NCI-H2107 (cell line): ENCODE measurements at places on chromosomes 2 and 18.
A peak's percentile ranks its signal among the peaks of the same experiment; 100 is the strongest.

- DNase-seq: no peak
Observed at GRCh38 chr2:217727801-217728200, 275.0 kb downstream of the TNS1 start.

DNA sequence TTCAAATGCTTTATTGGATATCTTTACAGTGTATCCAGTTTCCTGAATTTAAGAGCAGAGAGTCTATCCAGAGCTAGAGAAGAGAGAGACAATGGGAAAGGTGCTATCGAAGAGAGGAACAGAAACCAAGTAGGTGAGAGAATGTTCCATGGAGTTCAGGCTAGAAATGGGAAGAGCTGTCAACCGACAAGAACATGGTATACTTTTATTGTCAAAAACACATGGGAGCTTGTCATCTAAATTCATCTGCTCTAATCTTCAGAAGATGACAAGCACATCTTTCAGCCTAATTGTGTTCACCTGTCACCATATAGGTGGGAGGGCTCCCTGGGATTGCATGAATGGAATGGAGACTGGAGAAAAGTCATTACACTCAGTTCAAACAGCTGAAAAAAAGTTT lies 690.4 kb upstream of the LRATD1 start:
- DNase-seq: no peak

GRCh38 chr2:140814141-140814540 lies 1316.7 kb downstream of the LRP1B start:
- DNase-seq: no peak

DNA sequence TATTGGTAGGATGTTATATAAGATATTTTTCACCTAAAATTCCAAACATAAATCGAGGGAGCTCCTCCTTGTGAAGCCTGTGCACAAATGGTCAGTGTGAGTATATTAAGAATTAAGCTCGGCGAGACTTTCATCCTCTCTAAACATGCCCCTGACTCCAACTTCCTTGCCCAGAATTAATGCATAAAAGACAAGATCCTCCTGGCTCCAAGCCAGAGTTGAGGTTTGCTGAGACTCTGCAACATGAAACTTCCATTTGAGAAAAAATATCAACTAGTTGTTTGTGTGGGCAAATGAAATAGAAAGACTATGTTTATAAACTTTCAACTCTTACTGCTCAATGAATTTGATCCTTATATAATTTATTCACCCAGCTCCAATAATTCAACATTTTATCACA lies 68.1 kb downstream of the CCDC178 start:
- DNase-seq: no peak

DNA sequence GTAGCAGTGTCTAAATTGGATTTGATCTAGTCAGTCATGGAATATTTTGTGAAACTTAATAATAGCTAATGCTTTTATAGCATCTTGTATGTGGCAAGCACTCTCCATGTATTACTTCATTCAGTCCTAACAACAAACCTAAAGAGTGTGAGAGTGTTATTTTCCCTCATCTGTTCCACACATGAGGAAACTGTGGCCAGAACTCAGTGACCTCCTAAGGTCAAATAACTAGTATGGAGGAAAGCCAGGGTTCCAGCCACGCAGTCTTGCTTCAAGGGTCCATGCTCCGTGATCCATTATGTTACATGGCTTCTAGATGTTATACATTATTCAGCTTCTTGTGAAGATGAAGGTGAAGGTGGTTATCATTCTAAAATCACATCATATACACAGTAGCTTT lies 45.5 kb downstream of the TWSG1 start:
- no peak for DNase-seq

DNA sequence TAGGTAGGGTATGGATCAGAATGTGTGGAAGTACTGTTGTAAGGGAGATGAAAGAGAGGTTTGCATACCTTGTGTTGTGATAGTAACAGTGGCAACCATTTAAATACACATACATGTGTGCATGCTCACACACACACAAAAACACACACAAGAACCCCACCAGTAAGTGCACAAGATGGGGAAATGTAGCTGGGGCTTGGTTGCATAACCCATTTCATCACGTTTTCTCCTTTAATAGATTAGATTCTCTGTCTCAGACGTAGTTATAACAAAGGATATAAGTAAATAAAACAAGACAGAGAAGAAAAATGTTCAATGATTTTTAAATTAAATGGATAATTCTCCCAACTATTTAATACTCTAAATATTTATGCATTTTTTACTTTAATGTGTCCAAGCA lies 13.4 kb downstream of the ARHGAP15 start:
- DNase-seq: no peak

GRCh38 chr2:152552888-152553287 lies 164.4 kb downstream of the PRPF40A start:
- DNase-seq: no peak

- DNase-seq: no peak
Observed at GRCh38 chr2:178542569-178542968, 62.3 kb downstream of the PLEKHA3 start.

DNA sequence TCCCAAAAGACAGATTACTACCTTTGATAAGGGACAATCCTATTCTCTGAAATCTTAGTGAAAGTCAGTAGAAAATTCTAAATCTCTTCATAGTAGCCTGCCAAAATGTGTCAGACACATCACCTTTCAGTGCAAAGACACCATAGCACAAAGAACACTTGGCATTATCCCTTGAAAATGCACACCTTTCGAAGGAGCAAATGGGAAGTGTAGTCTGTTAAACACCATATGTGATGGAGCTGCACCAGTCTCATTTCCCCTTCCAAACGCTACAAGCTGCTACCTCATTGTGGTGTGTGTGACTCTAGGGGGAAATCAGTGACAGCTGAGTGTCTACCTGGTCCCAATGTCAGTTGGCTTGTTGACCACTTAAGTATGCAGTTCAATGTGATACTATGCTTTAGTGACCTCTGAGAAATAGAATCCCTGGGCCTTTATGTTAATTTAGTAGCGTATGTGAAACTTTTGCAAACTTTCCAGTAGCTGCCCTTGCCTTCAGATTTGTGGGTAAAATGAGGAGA lies 551.7 kb downstream of the ARHGAP15 start:
- no peak for DNase-seq

GRCh38 chr2:216555274-216555673 lies 56.6 kb downstream of the RPL37A start:
- DNase-seq: peak; percentile 44

DNA sequence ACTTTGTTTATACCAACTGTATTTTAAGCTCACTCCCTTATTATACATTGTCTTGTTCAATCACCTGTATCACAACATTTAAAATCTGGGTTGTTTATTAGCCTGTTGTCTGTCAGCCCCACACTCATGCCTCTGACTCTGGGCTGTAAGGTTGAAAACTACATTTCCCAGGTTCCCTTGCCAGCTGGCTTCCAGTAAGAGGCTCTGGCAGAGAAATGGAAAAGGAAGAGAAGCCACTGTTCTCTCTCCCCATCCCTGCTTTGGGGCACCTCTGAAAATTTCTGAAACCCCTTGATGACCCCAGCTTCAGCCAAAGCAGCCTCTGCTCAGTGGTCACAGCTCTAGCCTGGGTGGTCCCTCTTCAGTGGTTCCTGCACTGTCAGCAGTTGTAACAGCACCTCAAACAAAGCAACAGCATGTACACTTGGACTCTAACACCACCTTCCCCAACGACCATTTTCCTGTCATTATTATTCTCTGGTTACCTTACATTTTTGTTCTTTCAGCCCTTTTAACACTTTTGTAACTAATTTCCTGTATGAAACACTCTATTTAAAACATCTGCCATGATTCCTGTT lies 108.9 kb upstream of the LGALSL start:
- DNase-seq: no peak

- no peak for DNase-seq
Observed at GRCh38 chr2:56502616-56503015, 318.8 kb downstream of the CCDC85A start.

- no peak for DNase-seq
Observed at GRCh38 chr2:237867465-237867864, 8.0 kb downstream of the RAMP1 start.

- DNase-seq: no peak
Observed at GRCh38 chr2:108169982-108170625, 69.7 kb upstream of the SULT1C3 start.

- peak; percentile 1 for DNase-seq
Observed at GRCh38 chr2:68357605-68358337, 7.3 kb upstream of the PLEK start.

DNA sequence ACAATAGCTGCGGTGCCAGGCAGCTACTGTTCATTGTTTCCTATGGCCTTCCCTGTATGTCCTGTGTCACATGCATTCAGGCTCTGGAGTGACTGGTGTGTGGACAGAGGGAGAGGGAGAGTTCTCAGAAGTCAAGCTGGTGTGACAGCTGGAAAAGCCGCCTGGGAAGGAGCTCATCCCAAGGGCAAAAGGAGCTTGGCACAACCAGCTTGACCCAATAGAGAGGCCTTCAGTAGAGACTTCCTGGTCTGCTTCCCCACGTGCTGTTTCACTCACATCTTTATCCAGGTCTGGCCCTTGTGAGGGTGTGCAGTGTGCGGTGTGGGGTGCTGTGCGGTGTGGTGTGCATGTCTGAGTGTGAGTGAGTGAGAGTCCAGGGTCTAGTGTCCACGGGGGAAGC lies 11.1 kb upstream of the NT5DC4 start:
- no peak for DNase-seq

DNA sequence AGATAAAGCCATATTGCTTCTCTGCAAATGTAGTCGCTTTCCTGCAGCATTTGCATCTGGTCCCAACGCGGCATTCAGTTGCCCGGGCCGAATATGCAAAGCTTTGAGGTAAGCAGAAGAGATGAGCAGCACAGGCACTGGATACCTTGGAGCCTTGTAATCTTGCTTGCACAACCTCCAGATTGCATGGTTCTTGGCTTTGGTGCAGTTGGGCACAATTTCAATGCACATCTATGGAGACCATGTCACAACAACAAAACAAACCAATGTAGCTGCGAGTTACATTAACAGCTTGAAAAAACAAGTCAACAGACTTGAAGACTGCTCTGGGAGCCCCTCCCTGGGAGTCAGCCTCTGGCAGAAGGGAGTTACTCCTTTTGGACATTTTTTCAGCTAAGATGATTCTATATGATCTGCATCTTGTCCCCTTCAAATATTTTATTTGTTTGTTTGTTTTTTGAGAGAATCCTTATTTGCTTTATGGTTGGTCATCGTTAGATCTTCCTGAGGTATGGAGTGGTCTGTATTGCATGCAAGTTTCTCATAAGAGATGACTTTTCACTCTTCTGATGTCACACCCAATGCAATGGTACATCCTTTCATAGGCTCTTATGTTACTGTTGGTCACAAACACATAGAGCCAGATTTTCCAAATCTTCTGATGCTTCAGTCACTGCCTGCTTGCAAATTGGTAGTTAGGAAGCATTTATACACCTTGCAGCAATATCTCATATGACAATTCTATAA lies 113.5 kb downstream of the EFEMP1 start:
- no peak for DNase-seq

DNA sequence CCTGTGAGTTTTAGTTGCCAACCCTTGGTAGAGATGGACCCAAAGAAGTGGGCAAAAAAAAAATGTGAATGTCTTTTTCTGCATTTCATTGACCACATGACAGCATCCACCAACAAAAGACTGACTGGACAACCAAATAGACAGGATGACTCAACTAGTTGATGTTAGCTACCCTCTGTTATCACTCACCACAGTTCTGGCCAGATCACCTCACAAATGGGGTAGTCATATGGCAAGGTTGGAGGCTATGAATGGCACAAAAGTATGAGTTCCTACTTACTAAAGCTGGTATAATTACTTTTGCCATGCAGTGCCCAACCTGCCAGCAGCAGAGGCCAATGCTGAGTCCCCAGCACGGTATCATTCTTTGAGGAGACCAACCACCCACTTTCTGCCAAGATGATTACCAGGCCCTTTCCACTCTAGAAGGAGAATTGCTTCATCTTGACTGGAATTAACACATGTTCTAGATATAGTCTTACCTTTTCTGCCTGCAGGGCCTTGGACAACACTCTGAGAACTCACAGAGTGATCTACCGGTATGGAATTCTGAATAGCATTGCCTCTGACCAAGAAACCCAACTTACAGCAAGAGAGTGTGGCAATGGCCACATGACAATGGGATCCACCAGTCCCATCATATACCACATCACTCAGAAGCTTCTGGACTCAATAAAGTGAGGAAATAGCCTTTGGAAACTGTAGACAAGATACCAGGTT lies 20.1 kb upstream of the TCF7L1 start:
- no peak for DNase-seq

- DNase-seq: no peak
Observed at GRCh38 chr18:41906528-41907146, 48.4 kb upstream of the PIK3C3 start.

DNA sequence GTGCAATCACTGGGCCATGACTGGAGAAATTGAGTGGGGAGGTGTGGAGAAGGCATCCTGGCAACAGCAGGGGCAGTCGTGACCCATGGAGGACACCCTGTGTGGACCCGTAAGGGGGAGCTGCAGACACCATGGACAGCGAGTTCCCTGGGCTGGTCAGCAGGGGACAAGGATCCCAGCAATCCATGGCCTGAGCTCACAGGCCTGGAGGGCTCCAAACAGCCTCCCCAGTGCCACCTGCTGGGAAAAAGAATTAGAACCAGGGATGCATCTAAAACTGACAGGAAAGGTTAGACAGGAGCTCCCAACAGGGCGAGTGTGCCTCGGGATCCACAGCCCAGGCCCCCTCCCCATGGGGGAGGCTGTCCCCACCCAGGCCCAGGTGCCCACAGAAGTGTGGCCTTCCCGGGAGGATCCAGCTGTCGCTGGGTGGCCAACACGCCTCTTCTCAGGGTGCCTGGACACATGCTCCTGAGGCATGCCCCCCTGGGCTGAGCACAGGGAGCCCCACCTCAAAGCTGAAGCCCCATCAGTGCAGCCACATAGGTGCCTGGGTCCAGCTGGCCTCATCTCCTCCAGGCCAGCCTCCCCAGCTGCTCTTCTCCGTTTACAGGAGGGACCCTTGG lies 20.5 kb upstream of the KIF1A start:
- DNase-seq: no peak

- no peak for DNase-seq
Observed at GRCh38 chr2:230968921-230969658, 26.8 kb upstream of the SPATA3 start.

DNA sequence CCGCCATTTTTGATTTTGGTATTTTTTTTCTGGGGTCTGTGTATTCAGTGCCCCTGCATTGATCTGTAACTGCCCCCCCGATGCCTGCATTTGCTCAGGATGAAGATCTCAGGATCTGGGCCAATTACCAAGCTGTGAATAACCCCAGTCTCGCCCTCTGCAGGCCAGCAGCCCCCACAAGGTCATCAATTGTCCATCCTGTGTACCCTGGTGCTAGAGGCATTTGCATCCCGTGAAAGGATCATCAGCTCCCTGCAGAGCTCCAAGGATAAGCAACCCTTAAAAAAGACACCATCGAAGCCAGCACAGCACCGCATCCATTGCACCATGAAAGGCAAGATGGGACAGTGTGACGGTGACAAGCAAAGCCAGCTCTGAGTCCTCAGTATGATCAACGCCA lies 154.1 kb upstream of the KLHL29 start:
- no peak for DNase-seq

GRCh38 chr2:119477113-119477505 lies 45.5 kb downstream of the TMEM37 start:
- no peak for DNase-seq

- DNase-seq: no peak
Observed at GRCh38 chr2:204946892-204947291, 401.6 kb downstream of the PARD3B start.

GRCh38 chr2:9086465-9086864 lies 83.0 kb upstream of the MBOAT2 start:
- DNase-seq: no peak

GRCh38 chr2:15050483-15050882 lies 418.0 kb downstream of the LRATD1 start:
- peak; percentile 88 for DNase-seq
